Fibroblast of mammary gland (primary cell): ENCODE measurements at places on chromosomes 12 and 14.
A peak's percentile ranks its signal among the peaks of the same experiment; 100 is the strongest.

- no peak for DNase-seq
Observed at GRCh38 chr12:9378430-9378835, 170.2 kb upstream of the PZP start.

DNA sequence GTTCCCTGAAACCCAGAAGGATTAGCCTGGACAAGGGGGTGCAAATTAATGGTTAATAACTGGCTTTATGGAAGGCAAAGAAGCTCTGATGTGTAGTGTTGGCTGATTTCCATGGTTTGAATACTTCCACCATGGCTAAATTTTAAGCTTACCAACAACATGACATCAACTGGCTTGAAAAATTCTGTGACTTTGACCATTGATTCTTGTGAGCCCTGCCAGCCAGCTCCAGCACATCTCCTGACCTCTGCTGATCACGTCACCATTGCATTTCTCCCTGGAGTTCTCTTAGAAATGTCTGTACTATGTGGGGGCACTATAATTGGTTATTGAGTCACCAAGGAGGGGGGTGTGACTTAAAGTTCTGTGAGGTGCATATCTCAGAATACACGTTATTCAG lies 171.2 kb downstream of the MYRFL start:
- peak; percentile 48 for DNase-seq

DNA sequence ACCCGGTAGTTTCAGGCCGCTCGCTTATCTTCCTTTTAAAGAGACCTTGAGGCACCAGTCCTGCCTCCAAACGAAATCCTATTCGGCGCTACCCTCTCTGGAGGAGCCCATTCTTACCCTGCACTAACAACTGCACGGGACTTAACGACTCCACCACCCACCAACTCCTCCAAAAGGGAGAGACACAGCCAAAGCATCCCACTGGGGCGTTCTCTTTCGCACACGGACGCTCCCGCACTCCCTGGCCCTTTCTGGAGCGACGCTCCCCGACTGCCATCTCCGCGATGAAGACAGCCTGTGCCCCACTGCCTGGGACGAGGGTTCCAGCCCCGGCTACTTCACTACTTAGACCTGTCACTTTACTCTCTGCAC lies 650 bp downstream of the GALC start:
- DNase-seq: peak; percentile 30

GRCh38 chr12:22332202-22332601 lies 2.3 kb downstream of the ST8SIA1 start:
- no peak for DNase-seq

DNA sequence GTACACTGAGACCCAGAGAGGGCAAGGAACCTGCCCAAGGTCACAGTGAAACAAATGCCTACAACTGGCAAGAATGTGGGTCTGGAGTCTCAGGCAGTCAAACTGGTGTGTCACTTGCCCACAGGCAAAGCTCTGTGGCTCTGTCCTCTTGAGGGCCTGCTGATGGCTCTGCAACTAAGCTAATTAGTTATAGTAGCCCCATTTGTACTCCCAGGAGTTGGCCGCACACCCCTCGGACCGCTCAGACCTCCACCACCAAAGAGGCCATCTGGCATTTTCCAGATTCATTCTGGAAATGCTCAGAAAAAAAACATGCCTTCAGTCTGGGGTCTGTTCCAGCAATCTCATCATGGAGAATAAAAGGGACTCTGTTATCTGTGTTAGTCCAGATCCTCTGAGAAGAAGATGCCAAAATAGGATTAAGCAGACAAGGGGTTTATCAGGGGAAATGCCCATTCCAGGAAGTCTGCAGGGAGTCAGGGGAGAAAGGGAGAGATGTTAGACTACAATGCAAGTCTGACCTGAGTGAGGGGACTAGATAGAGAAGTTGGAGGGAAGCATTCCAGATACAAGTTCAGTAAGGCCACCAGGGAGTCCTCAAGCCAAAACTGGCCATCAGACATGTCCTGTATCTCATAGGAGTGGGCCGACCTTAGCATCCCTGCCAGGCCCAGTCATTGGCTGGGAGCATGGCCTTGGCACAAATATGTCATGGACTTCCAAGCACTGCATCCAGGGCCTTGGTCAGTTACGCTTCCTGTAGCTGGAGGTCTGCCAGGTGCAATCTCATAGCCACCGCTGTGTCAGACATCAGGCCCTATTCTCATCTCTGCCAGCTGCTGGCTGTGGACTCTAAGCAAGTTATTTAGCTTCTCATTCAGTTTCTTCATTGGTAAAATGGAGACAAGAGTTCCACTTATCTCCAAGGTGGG lies 15.4 kb upstream of the OAS1 start:
- DNase-seq: no peak

- DNase-seq: peak; percentile 38
Observed at GRCh38 chr12:115572440-115572839, 705.1 kb downstream of the MED13L start.

GRCh38 chr12:69070319-69071090 lies 137.5 kb upstream of the CPM start:
- DNase-seq: peak; percentile 84

GRCh38 chr14:81831128-81831820 lies 297.6 kb upstream of the SEL1L start:
- peak; percentile 5 for DNase-seq
